ENCODE measurements at places on chromosomes 5 and 9. TPM values are rescaled to one million over a fixed set of nuclear protein-coding genes. Genes with fewer than 3 reads are reported as not detected.

DNA sequence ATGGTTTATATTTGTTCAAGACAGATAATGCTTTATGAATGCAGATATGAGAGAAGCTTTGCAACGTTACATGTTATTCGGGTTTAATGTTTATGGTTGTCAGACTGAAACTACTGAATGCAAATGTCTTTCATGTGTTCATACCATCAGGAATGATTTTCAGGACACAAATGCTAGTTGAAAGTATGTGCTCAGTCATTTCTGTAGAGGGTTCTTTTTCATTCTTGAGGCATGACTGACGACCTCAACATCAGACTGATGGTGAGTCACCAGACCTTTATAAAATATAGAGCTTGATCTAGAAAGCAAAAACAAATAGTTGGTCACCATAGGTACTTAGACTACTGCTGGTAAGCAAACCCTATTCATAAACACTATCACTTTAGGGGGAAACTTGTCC, 287.3 kb upstream of the NUDT12 start:
- DNase-seq, result no peak

GRCh38 chr5:138575194-138576015, at the start of gene HSPA9:
HSPA9 (minus strand) TSS chr5:138575401; CDS start chr5:138575318, 83 bp downstream.
- peak; percentile 100 for DNase-seq

DNA sequence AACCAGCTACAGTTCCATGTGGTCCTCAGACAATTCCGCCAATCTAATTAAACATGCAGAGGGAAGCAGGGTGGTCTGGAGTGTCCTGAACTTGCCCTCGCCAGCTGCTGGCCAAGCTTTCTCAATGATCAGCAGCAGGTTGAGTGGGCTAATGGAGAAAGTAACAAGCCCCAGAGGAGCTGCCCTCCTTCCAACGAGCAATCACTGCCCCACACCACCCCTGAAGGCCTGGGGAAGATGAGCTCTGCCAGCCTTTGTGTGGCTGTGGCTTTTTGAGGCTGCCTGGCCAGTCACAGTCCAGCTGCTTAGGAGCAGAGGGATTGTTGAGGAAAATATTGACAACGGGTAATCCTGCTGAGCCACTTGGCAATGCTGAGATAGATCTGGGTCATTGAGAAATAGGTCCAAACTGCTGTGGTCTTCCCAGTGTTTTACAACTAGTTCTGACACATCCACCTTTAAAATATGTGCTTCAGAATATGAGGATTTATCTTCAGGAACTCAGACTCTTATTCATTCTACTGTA, 107.3 kb downstream of the CD180 start:
- no peak for DNase-seq

DNA sequence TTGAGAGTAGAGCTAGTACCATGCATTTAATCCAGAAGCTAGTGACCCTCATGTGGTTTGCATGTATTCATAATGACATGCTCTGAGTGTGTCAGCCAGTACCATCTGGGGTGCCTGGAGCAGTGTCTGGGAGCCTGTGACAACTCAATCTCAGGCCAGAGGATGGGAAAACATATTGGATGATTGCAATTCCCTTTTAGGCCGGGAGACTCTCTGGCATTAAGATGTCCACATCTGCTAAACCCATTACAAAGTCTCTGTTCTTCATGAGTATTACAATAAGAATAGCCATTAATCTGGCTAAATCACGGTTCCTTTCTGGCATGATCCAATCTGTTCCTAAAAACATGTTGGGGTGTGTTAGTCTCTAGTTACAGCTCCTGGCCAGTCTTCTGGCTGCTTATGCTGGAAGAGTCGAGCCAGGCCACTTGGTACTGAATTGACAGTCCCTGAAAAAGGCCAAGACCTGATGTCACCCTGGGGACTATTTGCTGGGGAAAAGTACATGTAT, 475.7 kb downstream of the ENC1 start:
- peak; percentile 83 for DNase-seq

The ROR2 gene
- polyA plus RNA-seq, result 3.1 TPM

The PLAC8L1 gene
- polyA plus RNA-seq, result 1.3 TPM

- no peak for DNase-seq
Measured at GRCh38 chr9:89969156-89969675, 364.4 kb downstream of the GADD45G start.

DNA sequence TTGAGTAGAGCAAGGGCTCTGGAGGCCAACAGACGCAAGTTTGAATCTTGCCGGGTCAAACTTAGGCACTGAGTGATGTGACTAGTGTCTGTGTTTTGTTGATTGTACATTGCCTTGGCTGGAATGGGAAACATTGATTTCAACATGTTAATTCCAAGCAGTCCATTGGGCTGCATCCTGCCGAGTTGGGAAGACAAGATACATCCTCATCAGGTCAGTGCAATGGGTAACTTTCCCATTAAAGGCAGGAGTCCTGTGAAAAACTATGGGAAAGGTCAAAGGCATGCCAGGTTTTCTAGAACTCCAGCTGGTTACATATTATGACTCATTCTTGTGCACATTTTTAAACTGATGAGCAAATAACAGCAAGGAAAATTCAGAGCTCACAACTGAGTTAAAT, 126.5 kb upstream of the ABCA1 start:
- no peak for DNase-seq

The RGP1 gene
- polyA plus RNA-seq, result 20.8 TPM

- no peak for DNase-seq
Measured at GRCh38 chr5:81164936-81165335, 68.2 kb upstream of the CKMT2 start.

- no peak for DNase-seq
Measured at GRCh38 chr5:181204113-181204825, 727 bp downstream of the TRIM7 start.

The PPP3R2 gene
- polyA plus RNA-seq, result not detected

The ELAVL2 gene
- polyA plus RNA-seq, result 2.7 TPM

DNA sequence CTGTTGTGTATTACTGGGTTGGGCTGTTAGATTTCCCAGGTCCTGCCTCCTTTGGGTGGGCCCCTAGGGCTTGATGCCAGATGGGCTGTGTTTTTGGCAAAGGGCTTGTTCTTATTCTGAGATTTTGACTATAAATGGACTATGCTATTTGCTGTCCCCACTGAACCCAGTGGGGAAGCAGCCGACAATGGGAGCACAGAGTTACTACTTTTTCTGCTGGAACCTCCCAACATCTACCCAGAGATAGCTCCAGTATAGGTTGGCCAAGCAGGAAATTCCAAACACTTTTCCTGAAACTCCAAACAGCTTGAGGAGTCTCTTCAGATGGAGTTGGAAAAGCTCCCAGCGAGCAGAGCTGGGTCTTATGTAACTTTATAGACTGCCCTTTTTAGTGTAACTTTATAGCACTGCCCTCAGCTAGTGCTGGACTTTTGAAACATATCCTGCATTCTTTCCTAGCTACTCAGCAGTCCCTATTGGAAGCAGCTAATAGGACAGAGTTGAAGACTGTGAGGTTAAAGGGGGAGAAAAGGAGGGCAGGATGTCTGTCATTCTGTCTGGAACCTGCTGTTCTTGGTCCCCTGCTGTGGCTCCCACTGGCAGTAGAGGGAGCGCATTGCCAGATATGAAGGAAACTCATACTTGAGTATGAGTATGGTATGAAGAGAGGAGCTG, 21.0 kb downstream of the RUSC2 start:
- peak; percentile 87 for DNase-seq

GRCh38 chr9:70053864-70054263, 10.2 kb downstream of the MAMDC2 start:
- DNase-seq, result no peak

The SOHLH1 gene
- polyA plus RNA-seq, result 0.13 TPM

DNA sequence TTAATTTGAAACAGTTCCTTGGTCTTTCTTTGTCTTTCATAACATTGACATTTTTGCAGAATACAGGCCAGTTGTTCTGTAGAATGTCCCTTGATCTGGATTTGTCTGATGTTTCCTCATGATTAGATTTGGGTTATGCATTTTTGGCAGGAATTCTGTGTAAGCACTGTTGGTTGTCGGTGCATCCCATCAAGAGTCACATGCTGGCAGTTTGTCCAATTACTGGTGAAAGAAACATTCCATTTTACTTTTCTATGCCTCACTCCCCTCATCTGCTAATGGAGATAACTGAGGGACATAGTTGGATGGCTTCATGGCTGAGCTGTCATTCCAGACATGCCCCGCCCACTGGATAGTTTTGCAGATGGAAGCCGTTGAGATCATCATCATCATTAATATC, 7.6 kb upstream of the ZNF618 start:
- DNase-seq, result no peak

The NUDCD2 gene
- polyA plus RNA-seq, result 37.5 TPM

DNA sequence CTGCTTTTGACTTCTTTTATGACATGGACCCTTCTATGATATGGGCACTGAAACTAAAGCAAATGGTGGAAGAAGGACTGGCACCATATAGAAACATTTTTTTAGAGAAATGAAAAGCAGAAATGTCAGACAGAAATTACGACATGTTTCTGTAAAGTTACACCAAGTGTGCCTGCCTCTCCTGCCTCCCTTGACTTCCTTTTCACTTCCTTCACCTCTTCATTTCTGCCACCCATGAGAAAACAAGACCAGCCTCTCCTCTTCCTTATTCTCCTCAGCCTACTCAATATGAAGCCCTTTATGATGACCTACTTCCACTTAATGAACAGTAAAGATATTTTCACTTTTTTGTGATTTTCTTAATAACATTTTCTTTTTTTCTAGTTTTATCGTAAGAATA, 44.5 kb downstream of the ERCC6L2 start:
- no peak for DNase-seq

- DNase-seq, result no peak
Measured at GRCh38 chr9:127351182-127352166, 45.5 kb upstream of the SLC2A8 start.

DNA sequence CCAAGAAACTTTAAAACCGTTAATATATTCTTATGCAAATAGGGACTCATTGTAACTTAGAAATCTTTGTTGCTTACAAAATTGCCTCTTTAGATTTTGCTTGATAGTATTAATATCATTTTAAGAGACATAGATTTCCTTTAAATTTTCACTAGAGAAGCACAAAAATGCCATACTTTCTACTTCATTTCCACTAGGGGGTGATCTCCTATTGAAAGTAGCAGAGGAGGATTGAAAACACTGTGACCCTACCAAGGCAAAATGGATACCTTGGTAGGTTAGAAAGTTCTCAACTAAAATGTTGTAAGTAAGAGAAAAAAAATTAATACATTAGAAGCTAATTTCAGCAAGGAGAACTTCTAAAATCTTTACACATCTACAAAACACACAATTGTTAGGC, 204.9 kb downstream of the CHSY3 start:
- DNase-seq, result no peak

Data from hindlimb muscle (tissue), 1 donor.